HepG2 (cell line): ENCODE measurements at places on chromosomes 7 and 10. TPM values are rescaled to one million over a fixed set of nuclear protein-coding genes. Genes with fewer than 3 reads are reported as not detected.

- DNase-seq = no peak
Observed at GRCh38 chr7:20157456-20157855, 59.7 kb downstream of the MACC1 start.

GIMAP7 gene
- not detected in 2 replicates for total RNA-seq

DNA sequence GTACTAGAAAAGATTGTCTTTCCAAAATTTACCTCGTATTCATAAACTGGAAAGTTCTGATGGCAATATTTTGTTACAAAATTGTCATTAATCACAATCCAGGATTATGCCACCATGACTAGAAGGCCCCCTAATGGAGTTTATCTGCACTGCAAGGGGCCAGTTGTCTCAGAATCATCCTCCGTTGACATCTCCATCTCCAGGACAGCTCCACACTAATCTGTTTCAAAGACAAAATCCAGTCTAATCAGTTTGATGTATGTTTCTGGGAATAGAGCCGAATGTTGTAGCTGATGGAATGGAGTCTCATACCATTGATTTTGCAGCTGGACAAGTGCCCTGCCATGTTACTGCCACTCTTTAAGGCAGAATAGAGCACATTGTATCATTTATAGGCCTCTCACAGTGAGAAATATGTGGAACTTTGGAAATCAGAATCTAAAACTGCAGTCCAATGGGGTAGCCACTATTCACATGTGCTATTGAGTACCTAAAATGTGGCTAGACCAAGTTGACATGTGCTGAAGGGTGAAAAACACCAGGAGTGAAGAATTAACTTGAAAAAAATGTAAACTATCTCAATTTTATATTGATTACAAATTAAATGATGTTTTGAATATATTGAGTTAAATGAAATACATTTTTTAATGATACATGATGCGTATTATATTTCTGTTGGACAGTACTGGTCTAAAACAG is 38.3 kb upstream of the TOMM7 start:
- peak; percentile 13 for DNase-seq

DNA sequence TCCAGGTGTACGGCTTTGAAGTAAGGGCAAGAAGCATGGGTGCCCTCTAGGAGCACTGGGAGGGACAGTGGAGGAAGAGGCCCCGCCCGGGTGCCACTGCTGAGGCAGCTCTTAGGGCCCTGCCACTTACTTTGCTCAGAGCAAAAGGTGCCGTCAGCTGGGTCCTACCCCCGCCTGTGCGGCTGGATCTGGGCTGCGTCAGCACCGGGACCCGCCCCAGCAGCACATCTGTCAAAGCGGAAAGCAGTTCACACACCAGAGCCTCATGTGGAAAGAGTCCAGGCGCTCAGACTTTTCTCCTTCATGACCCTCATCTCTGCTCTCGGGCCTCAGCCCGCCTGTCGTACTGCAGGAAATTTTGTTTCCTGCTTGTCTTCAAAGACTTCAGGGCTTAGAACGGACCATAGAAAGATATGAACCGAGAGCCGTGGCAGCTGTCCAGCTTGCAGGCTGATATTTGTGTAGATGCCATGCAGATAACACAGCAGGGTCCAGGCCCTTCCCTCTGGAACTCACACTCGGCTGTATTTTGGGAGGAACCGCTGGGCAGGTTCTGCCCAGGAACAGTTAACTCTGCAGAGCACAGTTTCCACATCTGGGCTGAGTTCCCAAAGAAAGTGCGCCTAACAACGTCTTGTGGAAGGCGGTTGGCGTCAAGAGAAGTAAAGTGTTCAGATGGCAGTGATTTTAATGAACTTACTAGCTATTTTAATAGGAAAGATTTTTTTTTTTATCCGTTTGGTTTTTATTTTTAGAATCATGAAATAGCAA is 44.3 kb upstream of the PRKAR1B start:
- DNase-seq = no peak

WEE2 gene
- not detected in 2 replicates for total RNA-seq
